ENCODE measurements at places on chromosomes 16 and 17. TPM values are rescaled to one million over a fixed set of nuclear protein-coding genes. Genes with fewer than 3 reads are reported as not detected.

- H3K4me1 ChIP-seq: no peaks in the 10 kb centered on the region
- DNase-seq: no peak
- no peak overlapping the region for H3K4me3 ChIP-seq
- no peak overlapping the region for H3K27ac ChIP-seq
- no peaks in the 10 kb centered on the region for H3K27me3 ChIP-seq
- no peaks in the 10 kb centered on the region for H3K36me3 ChIP-seq
Measured at GRCh38 chr17:71656964-71657858, 463.6 kb upstream of the SOX9 start.

DNA sequence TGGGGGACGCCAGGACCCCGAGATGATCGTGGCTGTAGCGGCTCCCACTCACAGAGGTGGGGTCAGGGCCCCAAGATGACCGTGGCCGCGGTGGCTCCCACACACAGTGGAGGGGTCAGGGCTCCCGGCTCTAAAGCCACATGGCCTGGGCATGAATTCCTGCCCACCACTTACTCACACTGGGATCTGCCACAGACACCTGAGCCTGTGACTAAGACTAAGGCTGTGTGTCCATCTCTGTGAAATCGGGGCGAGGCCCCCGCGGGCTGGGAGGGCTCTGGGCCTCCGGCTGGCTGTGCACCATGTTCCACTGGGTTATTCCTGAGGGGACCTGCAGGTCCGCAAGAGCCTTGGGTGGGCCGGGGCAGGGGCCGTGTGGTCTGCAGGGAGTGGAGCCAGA, 18.5 kb downstream of the ZFPM1 start:
- H3K36me3 ChIP-seq: no peaks in the 10 kb centered on the region
- DNase-seq: no peak
- no peaks in the 10 kb centered on the region for H3K27me3 ChIP-seq
- peaks cover 43% of the 10 kb centered on the region for H3K4me1 ChIP-seq
- H3K4me3 ChIP-seq: no peak overlapping the region
- H3K27ac ChIP-seq: no peak overlapping the region

DNA sequence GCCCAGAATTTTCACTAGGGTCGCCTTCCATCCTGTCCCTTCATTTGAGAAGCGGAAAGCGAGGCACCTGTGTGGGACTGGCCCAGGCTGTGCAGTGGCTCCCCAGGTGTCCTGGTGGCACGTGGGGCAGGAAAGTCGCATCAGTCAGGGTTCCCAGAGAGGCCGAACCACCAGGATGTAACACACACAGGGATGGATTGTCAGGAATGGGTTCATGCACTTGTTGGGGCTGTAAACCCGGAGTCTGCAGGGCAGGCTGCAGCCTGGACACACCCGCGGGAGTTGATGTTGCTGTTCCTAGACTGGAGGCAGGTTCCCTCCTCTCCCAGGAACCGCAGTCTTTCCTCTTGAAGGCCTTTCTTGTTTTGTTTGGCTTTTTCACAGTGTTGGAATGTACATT, 30.7 kb upstream of the RPTOR start:
- no peak overlapping the region for H3K4me3 ChIP-seq
- no peak overlapping the region for H3K27ac ChIP-seq
- DNase-seq: no peak
- H3K36me3 ChIP-seq: no peaks in the 10 kb centered on the region
- peaks cover 6% of the 10 kb centered on the region for H3K27me3 ChIP-seq
- H3K4me1 ChIP-seq: no peaks in the 10 kb centered on the region

DNA sequence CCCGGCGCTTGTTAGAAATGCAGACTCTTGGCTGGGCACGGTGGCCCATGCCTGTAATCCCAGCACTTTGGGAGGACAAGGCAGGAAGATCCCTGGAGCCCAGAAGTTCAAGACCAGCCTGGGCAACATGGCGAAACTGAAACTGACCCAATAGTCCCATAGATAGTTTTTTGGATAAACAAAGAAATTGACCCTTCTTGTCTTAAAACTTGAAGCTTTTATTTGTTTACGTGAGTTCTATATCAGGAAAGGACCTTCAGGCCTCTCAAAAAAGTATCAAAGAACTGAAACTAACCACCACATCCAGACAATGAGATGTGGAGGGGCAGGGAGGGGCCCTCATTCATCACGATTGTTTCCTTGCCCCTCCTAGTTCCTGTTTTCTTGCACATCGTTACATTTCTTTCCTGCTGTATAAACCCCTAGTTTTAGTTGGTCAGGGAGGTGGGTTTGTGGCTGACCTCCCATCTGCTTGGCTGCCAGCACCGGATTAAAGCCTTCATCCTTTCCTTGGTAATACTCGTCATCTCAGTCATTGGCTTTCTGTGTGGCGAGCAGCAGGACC, 29.9 kb upstream of the PRM1 start:
- H3K4me3 ChIP-seq: no peak overlapping the region
- peak; percentile 42 for DNase-seq
- no peaks in the 10 kb centered on the region for H3K36me3 ChIP-seq
- H3K27ac ChIP-seq: no peak overlapping the region
- H3K4me1 ChIP-seq: peaks cover 34% of the 10 kb centered on the region
- no peaks in the 10 kb centered on the region for H3K27me3 ChIP-seq

- no peaks in the 10 kb centered on the region for H3K4me1 ChIP-seq
- no peak overlapping the region for H3K4me3 ChIP-seq
- no peak for DNase-seq
- H3K27me3 ChIP-seq: peaks cover 4% of the 10 kb centered on the region
- H3K36me3 ChIP-seq: no peaks in the 10 kb centered on the region
- H3K27ac ChIP-seq: no peak overlapping the region
Measured at GRCh38 chr16:87044829-87045228, 272.4 kb downstream of the C16orf95 start.

Gene TMEM235
- not detected for total RNA-seq

Gene PMP22
- 0.12 TPM for total RNA-seq

DNA sequence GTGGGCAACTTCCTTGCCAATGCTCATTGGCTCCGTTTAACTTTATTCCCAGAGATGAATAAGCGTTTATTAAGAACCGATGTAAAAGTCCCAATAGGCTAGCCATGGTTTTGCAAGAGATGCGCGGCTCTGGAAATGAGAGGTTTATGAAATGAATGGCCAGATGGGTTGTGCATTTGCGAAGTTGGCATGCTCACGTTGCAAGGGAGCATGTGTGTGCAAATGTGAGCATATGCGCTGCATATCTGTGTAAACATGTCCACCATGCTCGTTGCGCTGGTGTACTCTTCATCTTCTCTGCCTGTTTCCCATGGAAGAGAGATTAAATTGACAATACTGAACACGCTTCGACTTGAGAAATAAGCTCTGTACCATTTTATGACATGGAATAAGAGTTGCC, 848.6 kb upstream of the RBFOX1 start:
- peaks cover 2% of the 10 kb centered on the region for H3K36me3 ChIP-seq
- peaks cover 19% of the 10 kb centered on the region for H3K27me3 ChIP-seq
- no peaks in the 10 kb centered on the region for H3K4me1 ChIP-seq
- H3K27ac ChIP-seq: no peak overlapping the region

GRCh38 chr16:54055864-54056263, 230.7 kb downstream of the IRX3 start:
- no peak for DNase-seq
- no peaks in the 10 kb centered on the region for H3K27me3 ChIP-seq
- H3K4me1 ChIP-seq: no peaks in the 10 kb centered on the region
- no peak overlapping the region for H3K4me3 ChIP-seq
- H3K36me3 ChIP-seq: peaks cover 7% of the 10 kb centered on the region

Gene TNP2
- not detected for total RNA-seq

DNA sequence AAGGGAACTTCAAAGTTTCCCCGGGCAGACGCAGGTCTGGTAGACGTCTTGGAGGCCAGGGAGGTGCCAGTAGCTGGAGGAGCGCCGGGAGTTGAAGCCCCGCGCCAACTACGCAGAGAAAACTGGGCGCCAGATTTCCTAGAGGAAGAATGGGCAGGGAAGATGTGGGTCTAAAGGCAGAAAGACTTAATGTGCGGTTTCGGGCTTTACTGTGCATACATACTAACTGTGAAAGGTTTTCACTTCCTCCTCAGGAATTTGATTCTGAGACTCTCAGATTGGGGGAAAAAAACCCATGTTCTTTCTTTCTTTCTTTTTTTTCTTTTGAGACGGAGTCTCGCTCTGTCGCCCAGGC, 331 bp upstream of the ZNF287 start:
- no peaks in the 10 kb centered on the region for H3K27me3 ChIP-seq
- peak overlapping the region; percentile 80 for H3K4me3 ChIP-seq
- H3K36me3 ChIP-seq: peaks cover 10% of the 10 kb centered on the region
- H3K27ac ChIP-seq: no peak overlapping the region
- peaks cover 13% of the 10 kb centered on the region for H3K4me1 ChIP-seq
- DNase-seq: no peak

DNA sequence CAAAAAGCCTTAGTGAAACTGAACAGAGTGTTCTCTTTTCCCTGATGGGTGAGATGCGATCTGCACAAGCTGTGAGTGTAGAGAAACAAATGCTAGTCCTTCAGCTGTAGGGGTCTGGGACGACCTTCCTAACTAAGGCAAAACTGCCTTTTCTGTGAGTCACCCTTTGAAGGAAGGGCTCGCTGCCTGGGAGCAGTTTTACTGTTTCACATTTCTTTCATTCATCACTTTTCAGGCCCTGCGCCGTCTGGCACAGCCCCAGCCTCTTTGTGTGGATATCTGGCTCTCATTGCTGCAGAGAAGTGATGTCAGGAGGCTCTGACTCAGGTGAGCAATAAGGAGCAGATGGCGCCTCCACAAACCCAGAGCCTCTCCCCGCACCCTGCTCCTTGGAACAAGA, 57.4 kb downstream of the HS3ST3A1 start:
- no peaks in the 10 kb centered on the region for H3K36me3 ChIP-seq
- no peak overlapping the region for H3K4me3 ChIP-seq
- DNase-seq: no peak
- peaks cover 24% of the 10 kb centered on the region for H3K27me3 ChIP-seq
- no peaks in the 10 kb centered on the region for H3K4me1 ChIP-seq
- no peak overlapping the region for H3K27ac ChIP-seq

Gene PLCG2
- 13.4 TPM for total RNA-seq

DNA sequence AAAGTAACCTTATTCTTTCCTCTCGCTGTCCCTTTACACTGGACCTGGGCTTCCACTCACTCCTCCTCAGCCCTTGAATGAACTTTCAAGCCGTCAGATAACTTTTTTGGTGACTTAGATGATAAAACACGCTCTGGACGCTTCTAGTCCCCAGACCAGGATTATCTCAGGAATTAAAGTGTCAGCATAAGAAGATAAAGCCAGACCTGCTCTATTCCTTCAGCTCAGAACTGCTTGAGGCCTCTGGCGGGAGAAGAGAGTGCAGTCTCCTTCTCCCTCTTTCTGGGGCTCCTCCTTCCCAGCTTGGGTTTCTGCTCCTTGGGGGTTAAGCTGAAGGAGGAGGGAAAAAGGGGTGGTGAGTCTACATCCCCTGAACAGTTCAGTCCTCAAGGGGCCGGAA, 6.6 kb downstream of the LPO start:
- DNase-seq: no peak
- peaks cover 21% of the 10 kb centered on the region for H3K27me3 ChIP-seq
- H3K27ac ChIP-seq: no peak overlapping the region
- no peaks in the 10 kb centered on the region for H3K36me3 ChIP-seq
- H3K4me3 ChIP-seq: no peak overlapping the region
- peaks cover 11% of the 10 kb centered on the region for H3K4me1 ChIP-seq

GRCh38 chr17:41869426-41869825, 4.2 kb upstream of the KLHL11 start:
- no peaks in the 10 kb centered on the region for H3K27me3 ChIP-seq
- H3K27ac ChIP-seq: peak overlapping the region; percentile 56
- H3K4me1 ChIP-seq: peaks cover 14% of the 10 kb centered on the region
- H3K4me3 ChIP-seq: no peak overlapping the region

GRCh38 chr17:73592501-73592961, 51.7 kb downstream of the SDK2 start:
- peaks cover 57% of the 10 kb centered on the region for H3K4me1 ChIP-seq
- H3K27ac ChIP-seq: peak overlapping the region; percentile 8
- no peak overlapping the region for H3K4me3 ChIP-seq
- no peaks in the 10 kb centered on the region for H3K27me3 ChIP-seq

GRCh38 chr17:81228834-81229665, 6.3 kb upstream of the CEP131 start:
- H3K27me3 ChIP-seq: no peaks in the 10 kb centered on the region
- no peak for DNase-seq
- H3K27ac ChIP-seq: no peak overlapping the region

Gene SLC52A1
- 0.12 TPM for total RNA-seq

- no peaks in the 10 kb centered on the region for H3K27me3 ChIP-seq
- no peak overlapping the region for H3K27ac ChIP-seq
- DNase-seq: no peak
- H3K36me3 ChIP-seq: peaks cover 1% of the 10 kb centered on the region
- H3K4me3 ChIP-seq: no peak overlapping the region
- no peaks in the 10 kb centered on the region for H3K4me1 ChIP-seq
Measured at GRCh38 chr17:42853968-42854790, 3.2 kb downstream of the AOC3 start.

GRCh38 chr17:63078707-63079106, 112.7 kb downstream of the TANC2 start:
- H3K27me3 ChIP-seq: no peaks in the 10 kb centered on the region
- H3K36me3 ChIP-seq: no peaks in the 10 kb centered on the region
- no peaks in the 10 kb centered on the region for H3K4me1 ChIP-seq
- no peak overlapping the region for H3K27ac ChIP-seq
- H3K4me3 ChIP-seq: no peak overlapping the region

Gene DDX52
- 20.2 TPM for total RNA-seq

Gene SLC38A8
- total RNA-seq: not detected

DNA sequence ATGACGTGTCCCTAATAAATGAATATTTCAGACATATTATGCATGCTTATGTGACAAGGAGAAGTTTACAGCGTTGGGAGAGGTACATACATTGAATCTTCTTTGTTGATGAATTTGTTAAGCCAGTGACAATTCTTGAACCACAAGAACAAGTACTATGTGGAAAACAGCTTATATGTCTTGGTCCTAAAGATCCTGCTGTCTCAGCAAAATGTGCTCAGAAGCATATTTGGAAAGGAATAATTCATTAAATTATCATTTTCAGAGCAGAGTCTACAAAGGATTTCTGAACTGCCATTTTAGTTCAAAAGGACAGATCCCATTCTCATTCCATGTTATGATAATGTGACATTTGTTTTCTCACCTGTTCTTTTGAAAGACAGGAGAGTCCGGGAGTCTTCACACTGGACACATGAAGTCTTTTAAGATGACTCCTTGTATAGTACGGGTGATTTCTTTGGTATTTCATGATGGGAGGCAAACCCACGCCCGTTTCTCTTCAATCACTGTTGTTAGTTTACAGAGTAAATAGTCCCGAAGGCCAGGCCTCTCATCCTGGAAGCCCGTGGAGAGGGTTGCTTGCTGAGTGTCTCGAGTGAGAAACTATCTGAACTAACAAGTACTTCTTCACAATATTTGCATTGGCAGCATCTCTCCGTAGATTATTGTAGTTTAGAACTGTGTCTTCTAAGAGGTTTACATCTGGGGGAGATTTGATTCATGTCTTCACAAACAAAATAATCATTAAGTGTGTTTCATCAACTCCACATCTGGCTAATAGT, 26.7 kb downstream of the VPS35L start:
- H3K4me1 ChIP-seq: peaks cover 11% of the 10 kb centered on the region
- no peak for DNase-seq
- H3K27ac ChIP-seq: no peak overlapping the region
- H3K4me3 ChIP-seq: no peak overlapping the region

DNA sequence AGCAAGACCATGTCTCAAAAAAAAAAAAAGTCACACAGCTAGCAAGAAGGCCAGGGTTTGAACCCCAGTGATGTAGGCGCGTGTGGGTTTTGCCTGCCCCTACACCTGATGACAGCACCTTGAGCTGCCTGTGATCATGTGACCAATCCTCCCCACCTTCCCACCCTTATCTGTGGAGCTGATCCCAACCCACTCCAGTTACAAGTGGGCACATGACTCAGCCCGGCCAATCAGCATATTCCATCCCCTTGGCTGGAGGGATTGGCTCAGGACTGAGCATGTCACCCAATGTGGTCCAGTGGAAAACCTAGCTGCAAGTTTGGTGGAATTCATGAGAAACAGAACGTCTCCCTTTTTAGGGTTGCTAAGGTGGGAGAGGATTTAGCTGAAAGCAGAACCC, 6.6 kb downstream of the TMEM114 start:
- H3K27me3 ChIP-seq: peaks cover 27% of the 10 kb centered on the region
- H3K4me3 ChIP-seq: no peak overlapping the region
- no peak overlapping the region for H3K27ac ChIP-seq

Data from activated naive CD4-positive, alpha-beta T cell treated with anti-CD3 and anti-CD28 coated beads for 36 hours (primary cell).